Islet precursor cell (in vitro differentiated cells): ENCODE measurements at places on chromosomes 2 and 18.

GRCh38 chr2:41791523-41791922, 256.3 kb upstream of the PKDCC start:
- DNase-seq, result peak; percentile 61

GRCh38 chr18:73006331-73006730, 138.5 kb upstream of the NETO1 start:
- no peak for DNase-seq

DNA sequence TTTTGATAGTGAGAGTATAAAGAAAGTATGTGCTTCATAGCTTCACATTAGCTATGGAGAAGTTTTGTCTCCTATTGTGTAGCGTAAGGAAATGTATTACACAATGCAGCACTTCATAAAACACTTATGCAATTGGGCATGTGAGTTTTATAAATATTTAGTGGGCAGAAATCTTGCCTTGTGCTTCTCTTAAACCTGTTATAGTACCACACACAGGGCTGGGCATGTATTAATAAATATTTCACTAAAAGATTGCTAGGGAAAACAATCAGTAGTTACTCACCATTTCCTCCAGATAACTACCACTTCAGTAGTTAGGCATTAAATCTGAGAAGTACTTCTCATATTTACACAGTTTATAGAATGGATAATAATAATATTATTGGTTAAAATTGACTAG, 1080.8 kb upstream of the PIK3C3 start:
- DNase-seq, result no peak

- no peak for DNase-seq
Measured at GRCh38 chr2:9206991-9207640, 504 bp downstream of the ASAP2 start.

DNA sequence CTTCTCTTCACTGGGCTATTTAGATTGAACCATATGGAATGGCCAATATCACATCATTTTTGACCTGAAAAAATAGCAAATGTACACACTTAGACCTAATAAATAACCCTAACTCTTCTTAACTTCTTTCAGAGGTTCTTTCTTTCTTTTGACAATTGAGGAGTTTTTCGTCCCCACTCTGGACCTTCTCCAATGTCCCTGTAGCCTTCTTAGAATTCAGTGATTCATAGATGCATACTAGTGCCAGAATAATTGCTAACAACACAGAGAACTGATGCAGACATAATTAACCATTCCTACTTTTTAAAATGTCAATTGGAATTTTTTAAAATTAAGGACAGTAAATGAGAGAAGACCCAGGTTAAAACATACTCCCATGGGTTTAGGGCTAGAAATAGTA, 20.0 kb downstream of the DAPL1 start:
- DNase-seq, result no peak

- no peak for DNase-seq
Measured at GRCh38 chr18:10440884-10441283, 13.6 kb upstream of the APCDD1 start.
